Kasumi-1 (cell line): ENCODE measurements at places on chromosomes 1 and 21.

- DNase-seq: no peak
Measured at GRCh38 chr1:225662155-225662554, 9.2 kb upstream of the ENAH start.

- peak; percentile 74 for DNase-seq
Measured at GRCh38 chr1:12173631-12174121, 6.9 kb downstream of the TNFRSF1B start.

DNA sequence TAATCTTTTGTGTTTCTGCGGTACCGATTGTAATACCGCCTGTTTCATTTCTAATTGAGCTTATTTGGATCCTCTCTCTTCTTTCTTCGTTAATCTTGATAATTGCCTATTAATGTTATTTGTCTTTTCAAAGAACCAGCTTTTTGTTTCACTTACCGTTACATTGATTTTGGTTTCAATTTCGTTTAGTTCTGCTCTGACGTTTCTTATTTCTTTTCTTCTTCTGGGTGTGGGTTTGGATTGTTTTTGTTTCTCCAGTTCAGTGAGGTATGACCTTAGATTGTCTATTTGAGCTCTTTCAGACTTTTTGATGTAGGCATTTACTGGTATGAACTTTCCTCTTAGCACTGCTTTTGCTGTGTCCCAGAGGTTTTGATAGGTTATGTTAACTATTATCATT lies 9.4 kb downstream of the OR2M2 start:
- no peak for DNase-seq

DNA sequence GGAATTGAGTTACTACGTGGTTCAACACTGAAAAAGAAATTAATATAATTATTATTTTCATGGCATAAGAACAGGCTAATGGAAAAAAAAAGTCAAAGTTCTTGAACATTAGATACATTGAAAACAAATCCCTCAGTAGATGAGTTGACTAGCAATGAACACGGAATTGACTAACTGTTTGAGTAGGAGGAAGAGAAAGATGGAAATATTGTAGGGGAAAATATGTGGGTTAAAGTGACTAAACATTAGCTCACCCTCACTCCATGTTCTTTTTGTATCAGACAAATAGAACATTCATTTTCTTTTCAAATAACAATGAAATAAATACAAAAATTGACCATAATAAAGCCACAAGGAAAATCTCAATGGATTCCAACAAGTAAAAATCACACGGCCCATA lies 84.3 kb downstream of the KCNK2 start:
- DNase-seq: no peak

DNA sequence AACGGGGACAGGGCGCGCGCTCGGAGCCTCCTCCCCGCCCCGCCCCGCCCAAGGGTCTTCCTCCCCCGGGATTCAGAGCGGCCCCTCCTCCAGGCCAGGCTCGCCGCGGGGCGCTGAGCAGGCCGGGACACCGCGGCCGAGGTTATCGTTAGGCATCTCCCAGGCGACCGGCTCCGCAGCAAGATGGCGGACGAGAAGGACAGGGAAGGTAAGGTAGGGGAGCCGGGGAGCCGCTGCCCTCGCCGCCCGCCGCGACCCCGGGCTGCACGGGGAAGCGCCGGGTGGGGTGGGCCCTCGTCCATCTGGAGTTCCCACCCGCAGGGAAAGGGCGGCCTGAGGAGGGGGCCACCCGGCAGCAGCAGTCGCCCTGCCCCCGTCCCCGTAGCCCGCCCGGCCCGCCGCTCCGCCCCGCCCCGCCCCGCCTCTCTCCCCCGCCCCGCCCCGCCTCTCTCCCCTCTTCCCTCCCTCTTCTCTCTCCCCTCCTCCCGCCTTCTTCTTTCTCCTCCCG lies 105.9 kb upstream of the HNRNPU start:
- peak; percentile 81 for DNase-seq

DNA sequence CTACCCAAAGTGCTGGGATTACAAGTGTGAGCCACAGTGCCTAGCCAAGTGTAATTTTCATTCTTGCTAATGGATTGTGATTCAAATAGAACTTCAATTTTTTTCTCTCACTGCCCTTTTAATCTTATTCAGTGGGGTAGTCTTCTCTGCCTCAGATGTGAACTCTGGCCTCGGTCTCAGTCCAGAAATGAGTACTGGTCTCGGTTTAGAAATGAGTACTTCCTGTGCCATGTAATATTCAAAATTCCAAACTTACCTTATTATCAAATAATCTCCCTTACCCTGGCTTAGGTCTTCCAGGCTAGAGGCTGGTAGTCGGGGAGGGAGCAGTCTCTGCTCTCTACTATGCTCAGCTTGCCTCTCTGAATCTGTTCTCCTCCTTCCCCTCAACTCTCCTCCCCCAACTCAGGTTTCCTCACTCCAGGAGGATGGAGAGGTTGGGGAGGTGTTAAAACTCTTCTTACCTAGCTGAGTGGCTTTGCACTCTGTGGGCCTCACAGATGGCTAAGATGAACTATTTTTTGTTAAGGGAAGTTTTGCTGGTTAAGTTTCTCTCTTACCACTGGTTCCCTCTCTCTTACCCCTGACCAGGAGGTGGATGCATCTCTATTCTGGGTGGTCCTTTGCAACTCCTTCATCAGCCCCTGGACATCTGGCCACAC lies 4.8 kb upstream of the SLAMF9 start:
- no peak for DNase-seq

DNA sequence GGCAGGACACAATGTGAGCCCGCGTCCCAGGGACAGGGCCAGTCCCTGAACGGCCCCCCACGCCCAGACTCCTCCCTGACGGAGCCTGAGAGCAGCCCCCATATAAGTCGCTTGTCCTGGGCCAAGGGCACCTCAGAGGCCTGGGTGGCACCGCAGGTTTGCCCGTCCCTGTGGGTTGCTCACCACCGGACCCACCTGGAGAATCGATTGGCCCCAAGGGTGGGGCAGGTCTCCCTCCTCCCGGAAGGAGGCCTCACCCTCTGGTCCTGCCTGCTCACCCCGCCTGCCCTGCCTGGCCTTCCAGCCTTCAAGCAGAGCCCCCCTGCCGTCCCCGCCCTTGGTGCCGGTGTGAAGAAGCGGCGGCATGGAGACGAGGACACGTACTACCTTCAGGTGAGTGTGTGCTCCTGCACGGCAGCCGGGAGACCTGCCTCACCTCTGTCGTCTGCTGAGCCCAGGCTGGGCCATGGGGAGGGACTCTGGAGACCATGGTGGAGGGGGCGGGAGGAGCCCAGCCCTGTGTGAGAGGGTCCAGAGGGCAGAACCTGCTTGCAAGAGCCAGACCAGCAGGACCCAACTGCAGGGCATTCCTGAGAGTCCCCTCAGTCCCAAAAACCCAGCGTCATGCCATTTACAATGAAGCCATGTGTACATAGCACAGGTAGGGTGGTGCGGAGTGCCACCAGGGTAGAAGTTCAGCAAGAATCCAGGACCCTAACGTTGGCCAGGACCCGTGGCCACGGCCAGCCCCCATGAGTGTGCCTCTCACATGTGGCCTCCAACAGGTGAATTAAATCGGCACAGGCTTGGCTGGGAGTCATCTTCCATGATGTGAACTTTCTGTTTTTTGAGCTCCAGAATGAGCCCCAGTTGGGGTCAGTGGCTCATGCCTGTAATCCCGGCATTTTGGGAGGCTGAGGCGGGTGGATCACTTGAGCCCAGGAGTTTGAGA lies 24.1 kb upstream of the CCDC27 start:
- DNase-seq: no peak

GRCh38 chr21:38843806-38844503 lies 38.2 kb downstream of the ETS2 start:
- no peak for DNase-seq

GRCh38 chr1:165925498-165926079 lies 98.2 kb downstream of the UCK2 start:
- no peak for DNase-seq

DNA sequence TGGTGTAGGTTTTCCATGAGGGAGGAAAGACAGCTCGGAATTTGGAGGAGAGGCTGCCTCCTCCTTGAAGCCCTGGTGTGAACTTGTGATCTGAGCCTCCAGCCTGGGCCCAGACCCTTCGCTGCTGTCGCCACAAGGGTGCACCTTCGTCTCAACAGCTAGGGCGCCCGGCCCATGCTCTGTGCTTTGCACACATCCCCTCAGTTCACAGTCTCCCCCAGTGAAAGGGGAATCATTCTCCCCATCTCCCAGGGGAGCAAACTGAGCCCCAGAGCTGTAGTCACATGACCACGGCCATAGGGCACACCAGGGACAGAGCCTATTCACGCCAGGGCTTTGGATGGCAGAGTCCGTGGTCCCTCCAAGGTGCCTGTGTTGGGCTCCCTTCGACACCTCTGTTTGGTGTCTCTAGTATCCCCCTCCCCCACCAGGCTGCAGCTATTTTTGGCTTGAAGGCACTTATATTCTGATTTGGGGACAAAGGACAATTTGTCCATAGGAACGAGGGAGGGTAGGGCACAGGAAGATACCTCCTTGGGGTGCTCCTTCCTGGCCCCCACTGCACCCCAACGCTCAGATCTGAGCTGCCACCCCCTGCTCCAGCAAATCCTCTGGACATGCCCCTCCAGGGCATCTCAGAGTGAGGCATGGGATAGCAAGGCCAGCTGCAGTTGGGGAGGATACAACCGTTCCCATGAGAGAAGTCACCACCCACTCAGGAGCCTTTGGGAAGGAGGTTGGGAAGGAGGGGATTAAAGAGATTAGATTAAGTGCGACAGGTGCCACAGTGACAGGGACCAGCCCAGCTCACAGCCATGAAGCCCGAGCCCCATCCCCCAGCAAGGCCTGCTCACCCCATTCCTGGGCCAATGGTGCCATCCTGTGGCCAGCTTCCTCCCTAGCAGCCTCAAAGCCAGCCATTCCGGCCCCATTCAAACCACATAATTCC lies 15.7 kb downstream of the MATN1 start:
- peak; percentile 48 for DNase-seq

- no peak for DNase-seq
Measured at GRCh38 chr1:41482001-41482765, 2.3 kb downstream of the EDN2 start.
